ENCODE measurements at places on chromosomes 11 and 22.

- DNase-seq: no peak
These were observed 64.3 kb downstream of the SMCO4 start for GRCh38 chr11:93478841-93479240.

DNA sequence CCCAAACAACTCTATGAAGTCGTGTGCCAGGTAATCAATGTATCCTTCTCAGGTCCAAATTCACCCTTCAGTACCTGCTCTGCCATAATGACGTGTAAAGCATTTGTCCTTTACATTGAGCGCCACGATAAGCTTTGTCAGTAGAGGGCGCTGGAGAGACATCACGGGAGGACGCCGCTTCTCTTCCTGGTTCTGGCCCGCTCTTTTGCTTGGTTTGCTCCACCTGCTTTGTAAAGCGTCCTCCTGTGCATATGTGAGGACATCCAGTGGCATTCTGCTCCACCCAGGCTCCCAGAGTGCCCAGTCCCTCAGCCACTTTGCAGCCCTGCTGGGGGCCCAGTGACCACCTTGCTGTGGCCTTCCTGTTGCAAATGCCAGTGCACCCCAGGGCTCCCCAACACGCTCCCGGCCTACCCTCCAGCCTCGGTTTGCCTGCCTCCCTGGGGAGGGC lies 61.1 kb downstream of the WT1 start:
- no peak for DNase-seq

DNA sequence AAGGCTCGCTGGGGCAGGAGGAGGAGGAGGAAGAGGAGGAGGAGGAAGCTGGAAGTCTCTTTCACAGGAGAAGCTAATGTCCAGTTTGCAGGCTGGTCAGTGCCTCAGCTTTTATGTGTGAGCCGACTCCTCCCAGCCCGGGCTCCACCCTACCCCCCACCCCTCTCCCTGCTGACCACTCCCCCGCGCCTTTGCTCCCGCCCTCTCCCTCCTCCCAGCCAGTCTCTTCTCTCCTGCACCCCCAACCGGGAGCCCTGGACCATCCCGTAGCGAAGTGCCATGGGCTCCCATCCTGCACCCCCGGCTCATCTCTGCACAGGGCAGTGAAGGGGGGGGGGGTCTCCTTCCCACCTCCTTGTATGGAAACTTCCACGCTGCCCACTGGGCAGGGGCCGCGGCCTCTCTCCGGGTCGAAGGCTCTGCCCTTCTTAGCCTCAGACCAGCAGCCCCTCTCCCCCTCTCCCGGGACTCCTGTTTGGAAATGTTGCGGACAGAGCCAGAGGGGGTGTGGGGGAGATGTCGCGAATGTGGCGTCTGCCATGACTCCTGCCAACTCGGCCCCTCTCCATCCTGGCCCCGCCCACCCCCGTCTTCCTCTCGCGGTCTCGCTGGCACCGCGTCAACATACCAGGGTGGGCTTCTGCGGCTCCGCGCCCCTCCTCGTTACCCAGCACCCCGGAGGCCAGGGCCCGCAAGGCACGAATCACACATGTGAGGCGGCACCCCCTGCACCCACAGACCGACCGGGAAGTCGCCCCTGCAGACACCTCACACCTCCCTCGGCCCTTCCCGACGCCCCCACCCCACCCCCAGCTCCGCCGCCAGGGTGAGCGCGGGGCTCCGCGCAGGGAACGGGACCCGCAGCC lies 1.8 kb downstream of the IGF2 start:
- DNase-seq: no peak

- no peak for DNase-seq
These were observed 237.5 kb downstream of the MIAT start for GRCh38 chr22:26894766-26895485.

GRCh38 chr11:57207168-57207567 lies 25.4 kb downstream of the LRRC55 start:
- no peak for DNase-seq

- DNase-seq: no peak
These were observed 4.9 kb downstream of the TLCD5 start for GRCh38 chr11:120330045-120330444.
